Fibroblast of gingiva (primary cell): ENCODE measurements at places on chromosomes 1 and 21.

DNA sequence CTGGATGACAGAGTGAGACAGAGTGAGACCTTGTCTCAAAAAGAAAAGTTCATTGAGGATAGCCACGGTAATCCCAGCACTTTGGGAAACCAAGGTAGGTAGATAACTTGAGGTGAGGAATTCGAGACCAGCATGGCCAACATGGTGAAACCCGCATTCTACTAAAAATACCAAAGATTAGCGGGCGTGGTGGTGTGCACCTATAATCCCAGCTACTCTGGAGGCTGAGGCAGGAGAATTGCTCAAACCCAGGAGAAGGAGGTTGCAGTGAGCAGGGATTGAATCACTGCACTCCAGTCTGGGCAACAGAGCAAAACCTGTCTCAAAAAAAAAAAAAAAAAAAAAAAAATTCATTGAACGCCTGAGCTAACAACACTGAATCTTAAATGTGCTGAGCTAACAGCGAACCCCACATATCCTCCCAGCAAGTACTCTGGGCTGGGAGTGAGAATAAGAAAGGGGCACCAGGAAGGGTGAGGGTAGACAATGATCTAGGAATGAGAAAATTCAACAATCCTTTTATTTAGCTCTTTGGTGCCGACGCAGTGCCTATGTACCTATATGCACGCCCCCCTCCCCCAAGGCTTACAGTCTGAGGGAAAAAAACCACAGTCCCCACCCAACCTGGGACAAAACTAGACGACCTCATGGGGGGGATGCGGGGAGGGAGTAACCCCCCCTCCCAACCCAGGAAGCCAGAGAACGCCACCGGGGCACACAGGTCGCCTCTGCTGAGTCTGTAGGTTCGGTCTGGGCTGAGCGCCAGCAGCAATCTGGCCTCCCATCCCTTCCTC is 1.4 kb upstream of the CACNA1S start:
- no peak for DNase-seq

- DNase-seq, result peak; percentile 72
These were observed at the start of gene LRRC71 for GRCh38 chr1:156920233-156921052. Gene LRRC71 (plus strand): TSS chr1:156920632. CDS start chr1:156920804, 172 bp downstream.

- peak; percentile 42 for DNase-seq
These were observed 39.7 kb downstream of the UBE2U start for GRCh38 chr1:64242895-64243756.

DNA sequence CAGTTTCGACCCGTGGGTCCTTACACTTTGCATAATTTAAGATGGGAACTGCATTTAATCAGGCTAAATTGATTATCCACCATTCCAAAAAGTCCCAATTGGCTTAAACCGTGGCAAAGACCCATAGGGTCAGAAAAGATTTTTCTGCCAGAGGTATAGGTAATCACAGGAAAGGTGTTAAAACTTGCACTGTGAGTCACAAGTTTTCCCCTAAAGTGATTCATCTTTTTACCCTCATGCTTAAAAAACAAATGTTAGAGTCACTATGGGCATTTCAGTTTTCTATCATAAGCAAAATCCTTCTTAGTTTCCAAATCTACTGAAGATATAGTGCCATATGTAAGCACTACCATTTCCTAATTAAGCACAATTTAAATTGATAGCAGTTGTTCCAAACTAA is 1079.8 kb downstream of the ADGRL2 start:
- DNase-seq, result no peak

DNA sequence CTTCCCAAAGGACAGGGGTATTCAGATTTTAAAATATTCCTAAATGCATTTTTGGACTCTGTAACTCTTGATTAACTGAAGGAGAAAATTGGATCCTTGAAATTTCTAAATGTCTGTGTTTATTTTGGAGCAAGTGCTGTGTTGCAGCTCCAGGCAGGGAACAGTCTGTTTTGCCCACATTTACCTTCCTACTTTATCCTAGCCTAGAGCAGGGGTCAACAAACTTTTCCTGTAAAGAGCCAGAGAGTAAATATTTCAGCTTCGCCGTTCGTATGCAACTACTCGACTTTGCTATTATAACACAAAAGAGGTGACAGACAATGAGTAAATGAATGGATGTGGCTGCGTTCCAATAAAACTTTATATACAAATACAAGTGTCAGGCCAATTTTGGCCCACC is 402.2 kb downstream of the GPATCH2 start:
- no peak for DNase-seq
